ENCODE measurements at places on chromosomes 2 and 18.
A peak's percentile ranks its signal among the peaks of the same experiment; 100 is the strongest.

DNA sequence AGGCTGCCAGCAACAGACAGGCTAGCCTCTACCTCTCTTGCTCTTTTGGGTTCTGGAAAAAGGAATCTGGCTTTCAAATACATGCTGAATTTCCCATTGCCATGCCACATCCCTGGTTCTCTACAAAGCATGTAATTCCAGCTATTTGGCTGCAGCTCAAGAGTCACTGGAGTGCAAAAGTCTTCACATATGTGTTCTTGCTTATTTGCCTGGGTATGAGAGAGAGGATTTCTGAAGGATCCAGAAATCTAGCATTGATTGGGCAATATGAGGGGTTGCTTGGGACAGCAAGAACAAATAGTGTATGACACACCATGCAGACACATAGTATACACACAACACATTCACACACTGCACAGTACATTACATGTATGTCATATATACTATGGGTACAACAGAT, 30.7 kb upstream of the LGALSL start:
- DNase-seq, result peak; percentile 10

DNA sequence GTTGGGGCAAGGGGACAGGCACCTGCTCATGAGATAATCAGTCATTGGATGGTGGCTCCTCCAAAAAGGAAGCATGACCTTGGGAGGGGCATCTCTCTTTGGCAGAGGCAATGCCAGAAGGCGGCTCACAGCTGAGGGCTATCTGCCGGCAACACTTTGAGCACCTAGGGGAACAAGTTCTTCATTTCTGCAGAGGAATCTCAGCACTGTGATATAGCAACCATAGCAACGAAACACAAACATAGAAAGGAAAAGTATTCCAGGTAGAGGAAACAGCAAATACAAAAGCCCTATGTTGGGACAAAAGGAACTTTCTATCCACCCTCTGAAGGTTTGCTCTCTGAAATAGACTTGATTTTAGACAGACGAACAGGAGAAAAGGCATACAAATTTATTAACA, 89.1 kb upstream of the NEDD4L start:
- DNase-seq, result no peak

DNA sequence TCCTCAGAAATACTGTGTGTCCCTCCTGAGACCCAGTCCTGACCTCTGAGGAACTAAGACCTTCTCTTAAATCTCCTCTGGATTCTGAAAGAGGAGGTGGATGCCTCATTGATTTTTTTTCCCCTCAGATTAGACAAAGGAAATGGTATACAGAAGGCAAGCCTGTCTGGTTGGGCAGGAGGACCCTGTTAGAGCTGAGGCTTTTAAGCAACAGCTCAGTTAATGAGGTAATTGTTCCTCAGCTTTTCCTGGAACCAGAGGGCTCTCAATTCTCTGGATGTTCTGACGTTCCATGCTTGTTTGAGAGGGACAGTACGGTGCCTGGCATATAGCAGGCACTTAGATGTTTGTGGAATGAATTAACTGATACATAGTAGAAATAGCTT, 61.7 kb upstream of the MCFD2 start:
- no peak for DNase-seq

- no peak for DNase-seq
Measured at GRCh38 chr2:8628866-8629209, 53.0 kb upstream of the ID2 start.

DNA sequence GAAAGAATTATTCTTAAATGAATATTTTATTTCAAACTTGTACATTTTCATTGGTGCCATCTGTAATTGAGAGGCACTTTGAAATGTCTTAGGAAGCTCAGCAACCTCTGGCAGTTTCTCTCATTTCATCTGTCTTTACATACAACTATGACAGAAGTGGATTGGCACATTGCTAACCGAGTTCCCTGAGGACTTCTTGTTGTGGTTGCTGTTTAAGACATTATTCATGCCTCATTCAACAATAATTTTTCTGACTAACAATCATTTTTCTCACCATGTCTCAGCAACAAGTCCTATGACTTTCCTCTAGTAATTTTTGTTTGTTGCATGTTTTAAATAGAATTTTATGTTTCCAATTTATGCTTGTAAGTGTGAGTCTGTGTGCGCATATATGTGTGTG, 284.0 kb upstream of the CWC22 start:
- DNase-seq, result no peak

- no peak for DNase-seq
Measured at GRCh38 chr2:207229161-207229560, 63.4 kb upstream of the KLF7 start.

- DNase-seq, result no peak
Measured at GRCh38 chr18:2881840-2882195, 35.0 kb downstream of the EMILIN2 start.

DNA sequence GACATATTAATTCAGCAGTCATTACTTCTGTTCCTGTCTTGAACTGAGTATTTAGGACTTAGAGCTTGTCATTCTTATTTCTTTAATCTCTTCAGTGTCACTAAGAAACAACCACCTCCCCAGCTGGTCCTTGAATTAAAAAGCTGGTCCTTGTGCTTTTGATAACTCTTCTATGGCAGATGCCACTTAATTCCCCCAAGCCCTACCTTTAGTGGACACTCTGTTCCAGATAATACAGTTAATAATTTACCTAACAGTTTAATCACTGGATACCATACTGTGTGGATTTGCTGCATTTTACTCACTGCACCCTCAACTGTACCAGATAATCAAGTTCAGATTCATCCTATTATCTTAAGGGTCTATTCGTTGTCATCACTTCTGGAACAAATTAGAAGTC, 73.1 kb downstream of the SKA1 start:
- DNase-seq, result no peak

GRCh38 chr2:98854682-98855081, 81.3 kb downstream of the CRACDL start:
- DNase-seq, result no peak

DNA sequence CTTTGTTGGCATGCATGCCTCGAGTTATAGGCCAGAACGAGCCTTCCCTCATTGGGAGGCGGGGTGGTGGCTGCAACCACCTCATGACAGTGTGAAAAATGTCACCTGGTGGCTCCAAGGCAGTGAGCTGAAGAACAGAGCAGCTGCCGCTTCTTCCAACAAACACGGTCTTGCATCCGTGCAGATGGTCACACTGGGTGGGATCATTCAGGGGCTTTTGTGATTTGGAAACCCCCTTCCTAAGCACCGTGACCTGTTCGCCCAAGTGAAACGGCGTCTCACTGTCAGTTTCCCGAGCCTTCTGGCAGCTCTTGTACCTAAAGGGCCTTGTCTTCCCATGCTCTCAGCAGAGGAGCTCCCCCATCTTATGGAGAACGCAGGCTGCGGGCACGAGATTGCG, 159.7 kb downstream of the NAPG start:
- DNase-seq, result no peak

- no peak for DNase-seq
Measured at GRCh38 chr18:51191128-51191717, 6.3 kb downstream of the MEX3C start.

- no peak for DNase-seq
Measured at GRCh38 chr2:128499367-128500137, 180.9 kb upstream of the HS6ST1 start.

DNA sequence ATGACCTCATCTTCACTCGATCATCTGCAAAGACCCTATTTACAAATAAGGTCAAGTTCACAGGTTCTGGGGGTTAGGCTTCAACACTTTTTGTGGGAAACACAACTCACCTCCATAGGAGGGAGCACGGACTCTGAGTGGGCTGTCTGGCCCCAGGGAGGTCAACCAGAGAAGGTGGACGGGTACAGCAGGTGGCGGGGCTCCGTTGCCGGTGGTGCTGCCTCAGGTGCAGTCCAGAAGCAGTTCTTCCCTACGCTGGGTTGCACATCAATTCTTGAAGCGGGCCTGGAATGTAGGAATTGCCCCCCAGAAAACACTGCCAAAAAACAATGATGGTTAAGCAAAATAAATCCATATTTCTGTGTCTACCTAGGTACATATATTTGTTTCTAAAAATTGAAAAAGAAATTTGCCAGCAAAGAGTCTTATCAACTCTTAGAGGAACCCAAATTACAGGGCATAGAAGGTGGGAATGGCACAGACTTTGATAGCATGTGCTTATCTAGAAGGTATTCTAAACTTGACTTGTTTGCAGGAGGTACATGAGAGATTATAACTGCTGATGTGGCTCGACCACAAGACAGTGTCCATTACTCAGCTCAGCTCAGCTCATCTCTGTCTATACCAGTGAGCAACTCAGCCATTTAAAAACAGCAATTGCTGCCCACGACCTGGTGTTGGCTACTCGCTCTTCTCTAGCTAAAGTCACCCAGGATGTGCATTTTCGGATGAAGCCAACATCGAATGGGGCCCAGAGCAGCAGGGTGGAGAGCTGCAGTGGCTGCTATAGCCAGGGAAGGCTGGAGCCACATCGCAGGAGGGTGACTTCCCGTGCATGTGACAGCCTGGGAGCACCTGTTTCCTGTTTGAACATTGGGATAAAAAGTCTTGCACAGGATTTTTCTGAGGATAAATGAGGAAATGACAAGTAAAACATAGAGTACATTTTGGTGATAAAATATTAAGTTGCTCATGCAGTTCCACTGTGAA, 128.7 kb downstream of the RNF144A start:
- no peak for DNase-seq

- DNase-seq, result no peak
Measured at GRCh38 chr2:74438248-74438647, 3.5 kb downstream of the RTKN start.

DNA sequence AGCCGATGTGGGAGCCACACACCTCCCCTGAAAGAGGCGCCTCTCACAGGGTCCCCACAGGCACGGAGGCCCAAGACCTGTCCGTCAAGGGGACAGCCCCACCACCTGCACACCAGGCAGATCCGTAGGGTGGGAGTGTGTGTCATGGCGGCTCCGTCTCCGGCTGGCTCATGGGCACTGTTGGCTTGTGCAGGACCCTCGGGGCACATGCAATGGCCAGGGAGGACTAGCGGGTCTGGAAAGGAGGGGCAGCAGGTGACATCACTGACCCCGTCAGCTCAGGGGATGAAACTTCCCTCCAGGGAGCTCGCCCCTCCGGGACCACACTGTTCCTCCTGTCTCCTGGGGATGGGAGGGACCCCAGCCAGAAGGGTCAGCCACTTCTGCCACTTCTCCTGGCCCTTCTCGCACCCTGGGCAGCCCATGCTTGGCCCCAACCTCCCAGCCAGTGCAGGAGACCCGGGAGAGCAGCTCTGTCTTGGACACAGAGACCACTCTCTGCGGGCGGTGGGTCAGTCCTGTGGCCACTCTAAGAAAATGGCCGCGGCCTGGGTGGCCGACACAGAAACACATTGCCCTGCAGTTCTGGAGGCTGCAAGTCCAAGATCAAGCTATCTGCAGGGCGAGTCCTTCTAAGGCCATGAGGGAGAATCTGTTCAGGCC, 75.1 kb upstream of the TWIST2 start:
- no peak for DNase-seq

DNA sequence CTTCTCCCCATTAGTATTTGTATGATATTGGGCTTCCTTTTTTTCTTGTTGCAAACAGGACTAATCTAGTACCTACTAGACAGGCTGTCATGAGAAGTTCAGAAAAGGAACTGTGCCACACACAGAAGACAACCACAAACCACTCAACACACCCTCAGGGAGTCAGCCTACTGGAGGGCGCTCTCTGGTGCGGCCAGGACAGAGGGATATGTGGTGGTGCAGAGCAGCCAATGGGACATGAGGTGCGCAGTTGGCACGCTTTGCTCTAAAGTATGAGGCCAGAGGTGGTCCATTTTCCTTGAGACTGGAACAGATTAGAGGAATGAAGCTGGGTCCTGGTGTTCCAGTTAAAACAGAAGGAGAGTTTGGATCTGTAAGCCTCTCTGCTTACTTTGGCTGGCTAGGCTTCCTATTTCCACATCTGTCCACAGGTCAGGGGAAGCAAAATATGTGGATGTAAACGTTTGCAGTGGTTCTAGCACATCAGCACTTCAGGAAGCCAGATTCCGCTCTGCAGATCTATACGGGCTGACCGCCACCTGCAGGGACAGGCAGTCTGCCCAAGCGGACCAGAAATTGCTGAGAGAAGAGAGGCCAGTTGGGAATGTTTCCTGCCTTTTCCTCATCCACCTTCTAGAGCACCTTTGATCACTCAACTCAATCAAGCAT, 114.1 kb downstream of the GFPT1 start:
- DNase-seq, result no peak

- DNase-seq, result no peak
Measured at GRCh38 chr2:100800915-100801314, 19.0 kb upstream of the NPAS2 start.

DNA sequence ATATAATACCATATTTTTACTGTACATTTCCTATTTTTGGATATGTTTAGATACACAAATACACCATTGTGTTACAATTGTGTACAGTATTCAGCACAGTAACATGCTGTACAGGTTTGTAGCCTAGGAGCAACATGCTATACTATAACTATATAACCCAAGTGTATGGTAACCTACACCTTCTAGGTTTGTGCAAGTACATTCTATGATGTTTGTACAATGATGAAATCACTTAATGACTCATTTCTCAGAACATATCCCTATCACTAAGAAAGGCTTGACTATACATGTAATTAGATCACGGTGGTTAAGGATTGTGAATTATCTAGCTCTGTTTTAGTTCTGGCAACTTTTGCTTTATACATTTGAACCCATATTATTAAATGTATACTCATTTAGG, 31.3 kb downstream of the NPHP1 start:
- no peak for DNase-seq

GRCh38 chr2:23430263-23430662, 45.3 kb downstream of the KLHL29 start:
- no peak for DNase-seq

- no peak for DNase-seq
Measured at GRCh38 chr2:157735532-157735931, 106.9 kb upstream of the ACVR1C start.

- no peak for DNase-seq
Measured at GRCh38 chr18:59651071-59651470, 46.2 kb downstream of the CCBE1 start.

DNA sequence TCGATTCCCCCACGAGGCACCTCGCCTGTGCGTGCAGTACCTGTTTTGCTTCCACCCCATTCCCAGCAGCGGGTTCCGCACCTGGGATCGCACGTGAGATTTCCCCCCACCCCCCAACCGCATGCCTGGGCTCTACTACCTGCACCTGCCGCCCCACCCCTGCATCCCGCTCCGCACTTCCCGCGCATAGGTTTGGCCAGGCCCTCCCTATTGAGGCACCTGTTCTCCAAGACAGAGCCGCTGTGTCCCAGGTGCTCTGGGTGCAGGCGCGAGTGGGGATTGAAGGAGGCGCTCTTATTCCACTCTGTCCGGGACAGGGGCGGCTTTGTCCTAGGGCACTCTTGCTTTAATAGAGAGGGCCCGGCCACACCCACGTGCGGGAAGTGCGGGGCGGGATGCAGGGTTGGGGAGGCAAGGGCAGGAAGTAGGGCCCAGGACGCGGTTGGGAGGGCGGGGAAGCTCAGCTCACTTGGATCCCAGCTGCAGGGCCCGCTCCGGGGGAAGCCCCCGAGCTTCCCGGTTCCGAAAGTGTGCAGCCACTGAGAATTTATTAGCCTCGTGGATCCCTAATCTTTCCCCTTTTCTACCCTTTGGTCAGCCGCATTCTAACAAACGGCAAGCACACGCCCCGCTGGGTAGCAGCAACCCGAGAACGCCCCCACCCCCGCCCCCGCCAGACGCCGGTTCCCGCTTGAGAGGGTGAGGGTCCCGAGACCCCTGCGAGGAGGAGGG, 670 bp upstream of the MOCOS start:
- no peak for DNase-seq

GRCh38 chr2:124566518-124566970, 541.5 kb downstream of the CNTNAP5 start:
- no peak for DNase-seq
